ENCODE measurements at places on chromosomes 7 and 10.

DNA sequence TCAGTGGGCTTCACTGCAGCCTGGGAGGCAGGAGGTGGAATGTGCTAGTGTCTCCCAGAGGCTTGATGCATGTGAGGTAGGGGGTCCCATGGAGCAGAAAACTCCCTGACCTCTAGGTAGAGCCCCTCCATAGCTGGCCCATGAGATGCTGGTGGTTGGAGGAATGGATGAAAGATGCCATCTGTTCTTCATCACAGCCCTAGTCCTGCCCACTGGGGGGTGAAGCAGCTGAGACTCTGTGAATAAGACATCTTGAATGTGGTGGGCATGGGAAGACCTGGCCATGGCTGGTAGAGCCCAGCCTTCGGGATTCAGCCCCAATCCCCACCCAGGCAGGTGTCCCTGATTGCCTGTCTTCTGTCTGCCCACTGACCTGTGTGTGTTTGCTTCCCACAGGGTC, 92.5 kb downstream of the COL13A1 start:
- no peak for DNase-seq

DNA sequence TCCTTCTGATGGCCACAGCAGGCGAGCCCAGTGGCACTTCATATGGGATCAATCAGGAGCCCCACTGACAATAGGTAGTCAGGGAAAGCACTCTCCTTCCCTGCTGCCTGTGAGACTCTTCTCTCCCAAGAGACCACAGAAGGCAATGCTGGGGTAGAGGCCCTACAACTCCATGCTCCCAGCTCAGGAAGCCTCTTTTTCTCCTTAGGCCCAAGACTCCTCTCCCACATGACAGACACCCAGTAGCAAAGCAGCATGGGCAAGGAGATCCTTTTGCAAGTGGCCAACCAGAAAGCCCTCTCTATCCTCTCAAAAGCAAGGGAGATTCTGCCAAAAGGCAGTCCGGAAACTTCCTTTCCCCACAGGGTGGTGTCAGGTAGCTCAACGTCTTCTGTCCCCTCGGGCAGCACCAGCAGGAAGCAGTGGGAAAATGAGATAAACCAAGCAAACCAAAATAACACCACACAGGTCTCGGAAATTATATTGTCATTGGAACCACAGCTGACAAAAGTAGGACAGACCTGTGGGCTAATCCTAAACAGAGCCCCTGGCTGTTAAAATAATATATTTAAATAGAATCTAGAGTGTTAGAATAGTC, 172.7 kb upstream of the GDF10 start:
- DNase-seq: no peak

DNA sequence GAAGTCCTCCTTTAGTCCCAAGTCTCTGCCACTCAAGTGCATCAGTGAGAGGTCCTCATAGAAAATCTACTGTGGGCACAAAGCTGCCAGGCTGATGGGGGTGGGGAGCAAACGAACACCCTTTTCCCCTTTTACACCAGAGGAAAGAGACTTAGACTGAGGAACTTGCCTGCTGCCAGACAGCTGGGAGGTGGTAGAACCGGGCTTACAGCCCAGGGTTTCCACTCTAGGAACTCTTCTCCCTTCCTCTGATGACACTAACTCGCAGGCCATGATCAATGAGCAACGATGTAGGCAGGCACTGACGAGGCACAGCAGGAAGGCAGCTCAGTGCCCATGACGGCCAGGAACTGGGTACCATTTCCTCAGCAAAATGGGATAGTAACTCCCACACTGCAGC, 11.0 kb upstream of the SH2D4B start:
- DNase-seq: no peak

GRCh38 chr7:43533801-43534479, 49.0 kb upstream of the STK17A start:
- DNase-seq: no peak

DNA sequence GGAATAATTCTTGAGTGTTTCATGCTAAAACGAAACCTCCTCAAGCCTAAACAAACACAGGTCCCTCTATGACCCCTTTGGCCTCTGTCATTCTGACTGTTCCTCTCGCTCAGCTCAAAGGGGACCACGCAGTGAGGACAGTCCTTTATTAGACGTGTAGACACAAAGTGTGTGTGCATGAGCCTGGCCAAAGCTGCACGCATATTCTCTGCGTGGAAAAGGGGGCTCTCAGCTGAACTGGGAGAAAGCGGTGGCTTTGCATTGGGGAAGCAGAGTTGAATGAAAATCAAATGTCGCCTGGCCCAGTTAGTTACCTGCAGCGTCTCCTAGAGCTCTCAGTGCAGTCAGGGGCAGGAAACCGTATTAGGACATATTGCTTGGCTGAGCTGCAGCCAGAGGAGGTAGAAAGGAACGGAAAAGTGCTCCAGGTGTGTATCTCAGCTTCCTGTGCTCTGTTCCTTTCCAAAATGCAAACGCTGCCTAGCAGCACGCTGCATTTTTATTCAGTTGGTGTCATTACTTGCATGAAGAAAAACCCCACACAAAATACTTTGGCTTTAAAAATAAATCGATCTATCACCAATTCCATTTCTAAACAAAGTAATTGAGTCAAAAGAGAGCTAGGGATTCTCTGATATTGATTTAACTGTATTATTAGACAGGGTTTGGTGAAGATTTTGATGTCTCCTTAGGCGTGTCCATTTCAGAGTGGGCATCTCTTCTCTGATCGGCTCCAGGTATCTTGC, 4.9 kb downstream of the GATA3 start:
- DNase-seq: no peak

- DNase-seq: no peak
These were observed 286.6 kb downstream of the SEMA3D start for GRCh38 chr7:84900215-84900614.

GRCh38 chr7:104723001-104723400, 291.0 kb upstream of the KMT2E start:
- no peak for DNase-seq

DNA sequence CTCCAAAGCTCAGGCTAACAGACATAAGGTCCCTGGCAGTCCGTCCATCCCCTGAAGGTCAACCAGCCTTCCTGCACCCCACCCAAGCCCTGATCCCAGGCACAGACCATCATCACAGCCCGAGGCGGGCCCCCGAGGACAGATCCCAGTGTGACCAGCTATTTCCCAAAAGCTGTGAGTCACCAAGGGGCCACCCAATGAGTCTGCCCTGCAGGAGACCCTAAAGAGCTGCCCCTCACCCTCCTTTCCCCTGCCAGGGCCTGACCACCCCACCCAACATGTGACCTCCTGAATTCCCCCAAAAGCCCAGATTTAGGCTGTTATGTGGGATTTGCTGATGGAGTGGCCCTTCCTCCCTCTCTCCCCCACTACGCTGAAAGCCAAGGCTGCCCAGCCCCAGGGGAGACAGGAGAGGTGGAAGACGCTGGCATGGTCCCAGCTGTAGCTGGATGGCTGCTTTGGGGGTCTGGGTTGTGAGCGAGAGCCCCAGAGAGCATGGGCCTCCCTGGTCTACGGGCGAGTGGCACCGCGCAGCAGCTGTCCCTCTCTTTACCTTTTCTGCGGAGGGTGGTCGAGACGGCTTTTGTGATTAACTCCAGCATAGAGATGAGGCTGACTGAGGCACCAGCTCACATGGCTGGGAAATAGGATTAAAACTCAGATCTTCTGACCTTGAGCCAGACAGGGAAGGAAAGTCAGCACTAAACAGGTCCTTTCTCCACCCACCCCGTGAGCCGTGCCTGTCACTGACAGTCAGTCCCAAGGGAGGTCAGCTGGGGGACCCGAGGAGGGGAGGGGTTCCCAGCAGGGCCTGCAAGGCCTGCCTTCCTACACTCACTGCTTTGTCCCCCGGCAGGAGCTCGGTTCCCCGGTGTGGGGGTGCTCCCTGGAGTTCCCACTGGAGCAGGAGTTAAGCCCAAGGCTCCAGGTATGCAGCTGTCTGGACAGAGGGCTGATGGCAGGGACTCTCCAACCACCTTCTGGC, 16.7 kb downstream of the ELN start:
- DNase-seq: no peak

DNA sequence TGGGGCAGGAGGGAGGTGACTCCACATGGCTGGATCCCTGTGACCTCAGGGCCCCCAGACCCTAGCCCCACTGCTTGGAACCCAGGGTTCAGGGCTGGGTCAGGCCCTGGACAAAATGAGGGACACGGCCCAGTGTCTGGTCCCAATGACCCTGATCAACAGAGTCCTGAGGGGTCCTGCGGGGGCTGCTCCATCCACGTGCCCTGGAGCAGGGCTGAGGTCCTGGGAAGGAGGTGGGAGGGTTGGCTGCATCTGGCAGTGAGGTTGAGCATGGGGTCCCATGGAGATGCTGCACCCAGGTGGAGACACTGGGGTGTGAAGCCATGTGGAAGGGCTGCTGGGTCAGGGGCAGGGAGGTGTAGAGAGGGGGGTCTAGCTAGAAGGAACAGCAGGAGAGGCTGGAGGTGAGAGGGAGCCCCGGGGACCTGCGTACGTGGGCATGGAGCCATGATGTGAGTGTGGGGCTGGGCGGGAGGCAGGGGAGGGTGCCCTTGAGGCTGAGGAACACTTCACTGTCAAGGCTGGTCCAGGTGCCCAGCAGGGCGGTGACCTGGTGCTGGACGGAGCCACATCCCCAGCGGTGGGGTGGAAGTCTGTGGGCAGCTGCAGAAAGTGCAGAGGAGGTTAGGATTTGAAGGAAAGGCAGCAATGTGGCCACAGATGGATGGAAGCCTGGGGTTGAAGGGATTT, 604 bp downstream of the SCART1 start:
- DNase-seq: no peak

DNA sequence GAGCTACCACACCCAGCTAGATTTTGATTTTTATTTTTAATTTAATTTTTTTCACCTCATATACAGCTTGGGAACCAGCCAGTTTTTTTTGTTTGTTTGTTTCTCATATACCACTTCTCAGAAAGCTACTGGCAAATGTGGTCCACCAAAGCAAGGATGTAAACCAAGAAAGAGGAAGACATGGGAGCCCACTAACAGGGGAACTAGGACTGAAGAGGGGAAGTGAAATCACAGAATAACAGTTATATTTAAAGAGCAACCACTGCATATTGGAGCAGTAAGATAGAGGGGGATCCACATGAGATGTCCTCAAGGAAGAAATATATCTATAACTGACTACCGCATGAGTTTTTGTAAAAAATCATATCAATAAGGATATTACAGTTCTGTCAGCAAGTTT, 10.5 kb downstream of the CPVL start:
- no peak for DNase-seq

DNA sequence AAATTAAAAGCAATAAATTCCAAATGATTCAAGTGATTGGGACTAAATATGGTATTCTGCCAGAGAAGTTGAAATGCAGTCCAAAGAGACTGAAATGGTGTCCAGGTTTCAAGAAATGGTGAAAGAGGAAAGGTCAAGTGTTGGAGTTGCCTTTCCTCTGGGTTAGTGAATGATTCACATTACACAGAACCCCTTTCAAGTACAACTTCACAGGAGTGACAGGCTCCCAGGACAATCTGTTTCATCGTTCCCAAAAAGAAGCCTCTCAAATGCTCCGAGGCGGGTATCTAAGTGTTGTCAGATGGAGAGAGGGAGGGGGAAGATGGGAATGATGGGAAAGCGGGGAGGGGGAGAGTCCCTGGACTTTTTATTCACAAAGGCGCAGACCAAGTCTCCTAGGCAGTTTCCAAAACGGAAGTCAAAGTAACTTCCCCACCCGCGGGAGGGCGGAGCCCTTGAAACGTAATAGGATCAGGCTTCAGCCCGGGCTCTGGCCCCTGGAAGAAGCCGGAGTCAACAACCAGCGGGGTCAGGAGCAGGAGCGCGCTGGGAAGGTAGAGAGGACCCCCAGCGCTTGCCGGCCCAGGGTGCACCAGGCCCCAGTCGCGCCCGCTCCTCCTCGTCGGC, 754 bp downstream of the SLC25A13 start:
- no peak for DNase-seq

DNA sequence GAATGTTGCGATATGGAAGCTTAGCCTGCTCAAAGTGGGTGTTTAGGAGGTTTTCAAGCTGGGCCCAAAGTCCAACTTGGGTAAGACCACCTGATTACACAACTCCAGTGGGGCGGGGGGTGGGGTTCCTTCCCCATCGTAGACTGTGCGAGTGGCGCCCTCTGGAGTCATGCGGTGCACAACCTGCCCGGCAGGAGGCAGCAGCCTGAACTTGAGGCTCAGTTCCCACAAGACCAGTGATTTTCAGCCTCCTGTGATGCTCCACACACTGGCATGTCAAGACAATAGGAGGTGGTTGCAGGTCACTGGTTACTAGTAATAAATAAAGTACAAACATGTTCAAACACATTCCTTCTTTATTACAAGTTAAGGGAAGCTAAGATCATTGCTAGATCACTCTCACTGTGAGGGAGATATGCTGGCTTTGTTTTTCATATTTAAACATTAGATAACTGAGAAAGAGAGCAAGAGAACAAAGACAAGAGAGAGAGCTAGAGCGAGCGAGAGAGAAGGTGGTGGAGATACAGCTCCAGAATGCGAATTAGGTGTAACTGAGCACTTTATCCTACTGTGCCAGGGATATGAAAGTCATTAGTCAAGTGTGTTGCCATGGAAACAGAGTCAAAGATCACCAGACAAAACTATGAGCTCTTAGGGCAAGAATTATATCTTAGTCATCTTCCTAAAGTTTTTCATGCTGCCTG, 97.4 kb upstream of the BMPER start:
- peak; percentile 16 for DNase-seq

DNA sequence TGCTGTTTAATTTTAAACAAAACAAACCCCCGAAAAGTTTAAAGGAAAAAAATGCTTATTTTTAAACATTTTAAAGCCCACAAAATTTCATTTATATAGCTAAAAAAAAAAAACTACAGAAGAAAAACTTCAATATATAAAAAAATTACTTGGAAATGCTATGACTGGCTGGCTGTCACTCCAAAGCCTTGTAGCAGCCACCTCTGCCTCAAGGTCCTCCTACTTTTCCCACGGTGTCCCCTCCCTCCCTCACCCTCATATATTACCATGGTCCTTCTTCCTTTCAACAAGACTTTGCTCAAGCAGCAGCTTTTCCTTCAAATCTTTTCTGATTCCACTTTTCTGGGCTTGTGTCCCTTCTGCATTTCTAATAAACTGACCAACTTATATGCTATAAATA, 122.0 kb downstream of the TPK1 start:
- DNase-seq: no peak

GRCh38 chr10:6045314-6045848, 16.8 kb downstream of the IL2RA start:
- no peak for DNase-seq

GRCh38 chr10:94353336-94353735, 9.4 kb downstream of the NOC3L start:
- DNase-seq: no peak

DNA sequence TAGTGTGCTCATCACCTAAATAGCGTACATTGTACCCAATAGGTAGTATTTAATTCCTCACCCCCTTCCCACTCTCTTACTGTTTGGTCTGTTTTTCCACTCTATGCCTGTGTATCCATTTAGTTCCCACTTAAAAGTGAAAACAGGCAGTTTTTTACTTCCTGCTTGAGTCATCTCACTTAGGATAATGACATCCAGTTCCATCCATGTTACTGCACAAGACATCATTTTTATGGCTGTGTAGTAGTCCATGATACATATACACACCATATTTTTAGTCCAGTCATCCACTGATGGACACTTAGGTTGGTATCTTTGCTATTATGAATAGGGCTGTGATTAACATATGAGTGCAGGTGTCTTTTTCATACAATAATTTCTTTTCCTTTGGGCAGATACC, 10.1 kb downstream of the STK17A start:
- no peak for DNase-seq

- DNase-seq: no peak
These were observed 489.8 kb upstream of the ZMIZ1 start for GRCh38 chr10:78578929-78579328.
